Common myeloid progenitor, CD34-positive (primary cell): ENCODE measurements at places on chromosomes 12 and 14.
A peak's percentile ranks its signal among the peaks of the same experiment; 100 is the strongest.

- peak; percentile 48 for DNase-seq
Observed at GRCh38 chr14:77347751-77348150, 26.9 kb downstream of the GSTZ1 start.

DNA sequence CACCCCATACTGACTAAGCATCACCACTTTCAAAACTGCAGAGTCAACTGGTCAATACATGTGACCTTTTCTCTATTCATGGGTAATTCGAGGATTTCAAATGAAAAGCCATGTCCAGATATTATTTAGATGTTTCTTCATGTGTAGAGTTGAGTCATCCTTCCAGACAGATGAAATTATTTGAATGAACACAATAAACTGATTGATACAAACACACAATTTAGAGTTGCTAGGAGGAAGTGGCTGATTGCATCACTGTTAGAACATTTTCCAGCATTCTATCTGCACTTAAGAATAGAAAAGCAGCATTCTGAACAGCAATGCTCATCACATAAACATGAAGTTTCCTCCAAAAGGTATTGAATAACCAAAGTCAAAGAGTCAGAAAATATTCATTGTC, 273.5 kb upstream of the SOX5 start:
- no peak for DNase-seq

DNA sequence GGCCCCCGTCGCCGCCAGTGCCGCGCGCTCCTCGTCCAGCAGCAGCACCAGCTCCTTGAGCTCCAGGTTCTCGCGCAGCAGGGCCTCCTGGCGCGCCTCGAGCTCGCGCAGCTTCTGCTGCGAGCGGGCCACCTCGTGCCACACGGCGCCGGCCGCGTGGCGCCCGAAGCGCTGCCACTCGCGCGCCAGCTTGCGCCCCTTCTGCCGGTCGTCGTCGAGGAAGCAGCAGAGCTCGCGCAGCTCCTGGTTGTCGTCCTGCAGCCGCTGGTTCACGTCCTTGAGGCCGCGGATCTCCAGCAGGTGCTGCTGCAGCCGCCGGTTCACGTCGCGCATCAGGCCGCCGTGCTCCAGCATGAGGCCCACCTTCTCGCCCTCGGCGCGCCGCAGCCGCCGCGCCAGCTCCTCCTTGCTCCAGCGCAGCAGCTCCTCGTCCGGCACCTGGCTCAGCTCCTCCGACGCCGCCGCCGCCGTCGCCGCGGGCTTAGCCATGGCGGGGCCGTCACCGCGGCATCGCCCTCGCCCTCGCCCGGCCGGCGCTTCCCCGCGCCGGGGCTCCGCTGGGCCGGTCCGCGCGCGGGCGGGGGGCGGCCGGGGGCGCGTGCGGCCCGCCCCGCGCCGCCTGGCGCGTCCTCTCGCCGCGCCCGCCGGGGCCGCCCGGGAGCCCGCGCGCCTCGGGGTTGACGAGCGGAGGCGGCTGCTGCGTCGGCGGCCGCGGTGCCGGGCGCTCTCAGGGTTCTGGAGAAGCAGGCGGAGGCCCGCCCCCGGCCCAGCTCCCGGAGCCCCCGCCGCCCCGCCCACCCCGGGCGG, at the start of gene CCDC85C:
Gene CCDC85C, minus strand, starts transcription at position 737 of the 807 bp plus-strand sequence. Its CDS starts 248 bp downstream, at position 489.
- DNase-seq, result peak; percentile 64

- no peak for DNase-seq
Observed at GRCh38 chr14:64663174-64663573, 41.0 kb upstream of the PLEKHG3 start.

DNA sequence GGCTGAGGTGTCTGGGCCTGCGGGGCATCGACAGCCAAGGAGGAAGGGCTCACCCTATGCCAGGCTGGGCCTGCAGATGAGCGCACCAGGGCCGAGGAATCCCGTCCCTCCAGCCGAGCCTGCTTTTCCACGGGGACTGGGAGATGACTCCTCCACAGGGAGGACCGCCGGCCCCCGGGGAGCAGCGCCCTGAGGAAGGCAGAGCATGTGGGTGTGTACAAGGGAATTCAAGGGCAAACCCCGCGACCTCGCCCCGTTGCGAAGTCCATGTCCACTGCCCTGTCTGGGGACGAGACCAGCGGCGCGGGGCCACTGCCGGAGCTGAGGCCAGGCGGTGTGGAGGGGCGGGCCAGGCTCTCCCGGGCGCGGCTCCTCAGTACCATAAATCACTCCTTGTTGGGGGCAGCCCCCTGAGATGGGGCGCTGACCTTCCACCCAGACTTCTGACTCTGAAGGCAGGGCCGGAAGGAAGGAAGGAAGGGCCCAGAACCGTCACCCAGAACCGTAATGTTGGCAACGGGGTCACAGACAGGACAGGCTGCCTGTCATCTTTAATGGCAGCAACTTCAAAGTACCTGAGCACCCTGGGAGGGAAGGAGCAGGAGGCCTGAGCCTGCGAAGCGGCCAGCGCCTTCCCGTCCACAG, 52.5 kb downstream of the RNF34 start:
- no peak for DNase-seq
